ENCODE measurements at places on chromosomes 3 and 15. TPM values are rescaled to one million over a fixed set of nuclear protein-coding genes. Genes with fewer than 3 reads are reported as not detected.

DNA sequence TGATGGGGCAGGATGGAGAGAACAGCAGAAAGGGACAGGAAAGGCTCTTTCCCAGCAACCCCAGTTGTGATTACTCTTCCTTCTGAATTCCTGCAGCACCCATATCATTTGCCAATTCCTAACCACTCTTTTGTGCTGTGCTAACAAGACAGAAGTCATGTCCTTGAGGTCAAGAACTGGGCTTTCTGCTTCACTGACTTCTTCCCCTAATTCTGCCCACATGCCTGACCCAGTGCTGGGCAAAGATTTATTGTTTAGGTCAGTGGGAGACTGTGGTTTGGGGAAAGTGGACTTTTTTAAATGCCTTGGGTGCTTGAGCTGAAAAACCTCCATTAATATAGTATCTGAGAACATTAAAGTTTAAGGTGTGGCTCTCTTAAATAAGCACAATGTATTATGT, 4.2 kb upstream of the EFCAB12 start:
- ATAC-seq: no peak

DNA sequence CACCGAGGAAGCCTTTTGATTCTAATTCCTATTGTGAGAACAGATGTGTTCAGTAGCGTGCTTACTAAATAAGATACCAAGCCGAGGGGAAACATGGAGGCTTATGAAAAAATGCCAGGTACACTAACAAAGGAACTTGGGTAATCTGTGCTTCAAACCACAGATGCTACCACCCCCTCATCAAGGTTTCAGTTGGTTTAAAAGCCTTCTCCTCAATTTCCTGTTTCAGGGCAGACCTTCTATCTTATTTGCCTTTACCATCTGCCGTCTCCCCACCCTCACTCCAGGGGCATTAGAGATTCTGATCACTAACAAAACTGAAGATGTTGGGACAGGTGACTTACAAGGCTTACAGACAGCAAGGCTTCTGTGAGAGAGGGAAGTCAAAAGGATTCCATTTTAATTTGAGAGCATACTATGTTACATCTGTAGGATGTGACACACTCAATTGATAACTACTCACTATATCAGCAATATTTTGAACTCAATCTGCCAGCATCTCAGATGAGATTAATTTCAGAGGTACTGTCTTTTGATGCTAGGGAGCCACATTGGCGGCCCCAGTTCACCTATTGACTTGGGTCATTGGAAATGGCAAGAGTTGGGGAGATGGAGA, 60.6 kb upstream of the PLCL2 start:
- ATAC-seq: no peak

DNA sequence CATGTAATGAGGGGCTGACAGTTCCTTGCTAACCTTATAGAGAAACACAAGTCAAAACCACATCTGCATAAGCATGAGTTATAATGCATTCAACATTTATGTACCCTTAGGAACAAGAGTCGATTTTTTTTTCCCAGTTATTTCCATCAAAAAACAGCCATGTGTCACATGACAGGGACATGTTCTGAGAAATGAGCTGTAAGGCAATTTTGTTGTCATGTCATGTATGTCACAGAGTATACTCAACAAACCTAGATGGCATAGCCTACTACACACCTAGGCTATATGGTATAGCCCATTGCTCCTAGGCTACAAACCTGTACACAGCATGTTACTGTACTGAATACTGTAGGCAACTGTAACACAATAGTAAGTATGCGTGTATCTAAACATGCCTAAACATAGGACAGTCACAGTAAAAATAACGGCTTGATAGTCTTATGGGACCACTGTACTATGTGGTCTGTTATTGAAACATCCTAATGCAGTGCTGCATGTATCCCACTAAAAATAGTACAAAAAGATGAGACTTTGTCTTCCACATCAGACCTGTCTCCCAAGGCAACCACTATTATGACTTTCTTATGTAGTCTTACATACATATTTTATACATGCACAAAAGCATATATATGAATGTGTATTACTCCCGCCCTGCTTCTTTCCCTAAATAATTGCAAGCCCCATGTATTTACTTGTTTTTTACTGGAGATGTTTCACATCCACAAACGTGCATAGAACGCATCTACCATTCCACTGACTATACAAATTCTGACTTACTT, 34.9 kb downstream of the LINS1 start:
- no peak for ATAC-seq

The SH2D7 gene
- not detected for total RNA-seq

The SEC22C gene
- total RNA-seq: 84.4 TPM

GRCh38 chr3:98545940-98546339, 14.2 kb downstream of the GPR15 start:
- no peak for ATAC-seq

- ATAC-seq: no peak
Measured at GRCh38 chr3:7621651-7622050, 760.7 kb downstream of the GRM7 start.

Data from gastroesophageal sphincter (tissue), 4 donors.